Stimulated activated CD4-positive, alpha-beta T cell treated with anti-CD3 and anti-CD28 coated beads, Interleukin-2, amount 100 ng/mL, for 24 hours (primary cell): ENCODE measurements at places on chromosomes 3 and 15.

DNA sequence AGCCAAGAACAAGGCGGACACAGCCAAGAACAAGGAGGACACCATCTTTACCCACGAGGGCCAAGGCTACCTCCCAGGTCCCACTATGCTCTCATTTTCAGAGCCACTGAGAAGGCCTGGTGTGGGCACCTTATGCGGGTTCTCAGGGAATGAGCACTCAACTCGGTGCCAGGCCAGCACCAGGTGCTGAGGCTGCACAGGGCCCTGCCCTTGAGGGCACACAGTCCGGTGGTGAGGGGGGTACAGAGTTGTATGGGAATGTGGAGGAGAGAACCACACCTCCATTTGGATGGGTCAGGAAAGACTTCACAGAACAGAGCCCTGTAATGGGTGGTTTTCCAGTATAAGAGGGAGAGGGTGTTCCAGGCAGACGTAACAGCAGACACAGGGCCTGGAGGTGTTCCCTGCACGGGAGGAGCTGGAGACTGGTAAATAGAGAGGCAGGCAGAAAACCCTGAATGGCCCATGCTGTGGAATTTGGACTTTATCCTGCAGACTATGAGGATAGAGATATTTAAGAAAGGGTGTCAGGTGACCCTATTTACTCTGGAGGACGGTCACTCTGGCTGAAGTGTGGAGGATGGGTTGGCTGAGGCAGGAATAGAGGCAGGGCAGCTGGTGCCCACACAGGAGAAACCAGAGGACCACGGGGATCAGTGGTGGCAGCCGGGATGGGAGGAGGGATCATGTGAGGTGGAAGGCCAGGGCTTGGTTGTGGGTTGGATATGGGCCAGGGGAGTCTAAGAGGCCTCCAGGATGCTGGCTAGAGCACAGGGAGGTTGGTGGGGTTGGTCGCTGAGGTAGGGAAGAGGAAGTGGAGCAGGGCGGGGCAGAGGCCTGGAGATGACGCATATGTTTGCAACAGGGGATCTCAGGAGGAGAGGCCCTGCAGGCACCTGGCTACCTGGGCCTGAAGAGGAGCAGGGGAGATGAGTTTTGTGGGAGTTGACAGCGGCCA lies 34.6 kb downstream of the CRABP1 start:
- no peak for DNase-seq

GRCh38 chr3:14266361-14266760 lies 87.7 kb downstream of the LSM3 start:
- no peak for DNase-seq

- DNase-seq: no peak
Observed at GRCh38 chr15:89754361-89755154, 3.5 kb upstream of the MESP1 start.

DNA sequence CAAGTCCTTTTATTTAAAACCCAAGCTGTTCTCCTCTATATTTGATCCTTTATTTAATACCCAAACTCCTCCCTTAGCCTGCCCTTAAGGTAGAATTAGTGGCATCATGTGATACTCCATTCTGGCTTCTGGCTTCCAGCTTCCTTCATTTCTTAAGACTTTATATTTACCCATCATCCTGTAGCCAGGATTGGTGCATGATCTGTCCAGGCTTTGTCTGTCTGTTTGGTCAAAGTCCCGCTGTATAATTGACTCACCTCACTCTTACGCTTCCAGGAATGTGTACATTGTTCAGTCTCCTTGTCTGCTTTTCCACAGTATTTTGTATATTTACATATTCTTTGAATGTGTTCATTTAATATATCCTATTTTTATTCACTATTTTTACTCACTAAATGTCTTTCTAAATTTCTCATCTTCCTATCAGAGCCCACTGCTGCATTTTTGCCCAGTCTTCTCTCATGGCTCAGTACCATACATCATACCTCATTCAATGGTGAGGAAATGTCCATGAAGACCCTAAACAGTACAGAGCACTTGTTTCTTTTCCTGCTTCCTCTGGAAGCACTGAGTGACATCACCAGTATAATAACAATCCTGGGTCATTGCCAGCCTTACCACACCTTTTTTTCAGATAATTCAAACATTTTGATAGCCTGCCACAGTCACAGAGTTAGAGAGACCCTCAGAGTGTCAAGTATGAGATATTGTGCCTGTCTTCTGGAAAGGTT lies 31.5 kb downstream of the TMEM108 start:
- DNase-seq: no peak

- DNase-seq: no peak
Observed at GRCh38 chr3:158717576-158717975, 14.7 kb downstream of the RARRES1 start.

- DNase-seq: no peak
Observed at GRCh38 chr3:109033000-109033660, 79.5 kb upstream of the GUCA1C start.

DNA sequence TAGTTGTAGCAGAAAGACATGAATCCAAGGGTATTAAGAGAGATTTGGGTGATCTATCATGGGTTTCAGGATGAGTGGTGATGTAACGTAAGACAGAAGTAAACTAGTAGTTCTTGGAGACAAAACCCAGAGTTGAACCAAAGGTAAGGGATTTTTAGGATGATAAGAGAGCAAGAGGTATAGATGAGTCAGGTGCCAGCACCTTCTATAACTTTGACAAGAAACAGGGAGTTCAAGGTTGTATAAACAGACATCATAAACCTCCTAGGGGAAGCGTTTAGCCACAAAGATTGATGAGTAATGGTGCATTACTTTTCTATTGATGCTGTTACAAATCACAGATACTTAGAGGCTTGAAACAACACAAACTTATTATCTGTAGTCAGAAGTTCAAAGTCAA lies 447.3 kb upstream of the ARHGEF26 start:
- DNase-seq: no peak

- no peak for DNase-seq
Observed at GRCh38 chr3:36305929-36306520, 74.3 kb upstream of the STAC start.

GRCh38 chr3:69122403-69122802 lies at the start of gene LMOD3:
Gene LMOD3 (minus strand): TSS chr3:69122595. CDS start chr3:69122386, 209 bp downstream.
- DNase-seq: no peak

DNA sequence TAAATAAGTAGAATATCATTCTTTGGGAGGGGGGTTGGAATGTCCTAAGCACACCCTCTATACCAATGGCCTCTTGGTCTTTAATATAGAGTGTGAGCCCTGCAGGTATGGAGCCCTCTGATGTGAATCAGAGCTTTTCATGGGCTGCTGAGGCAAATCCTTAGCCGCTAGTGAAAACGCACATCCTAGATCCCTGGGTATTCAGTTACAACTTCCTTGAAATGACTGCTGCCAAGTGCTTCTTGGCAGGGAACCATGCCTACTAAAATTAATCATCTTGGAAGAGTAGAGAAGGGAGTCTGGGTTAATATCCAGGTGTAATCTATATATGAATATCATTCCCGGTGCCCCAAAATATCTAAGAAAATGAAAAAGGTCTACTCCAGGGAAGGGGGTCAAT lies 109.1 kb downstream of the POLQ start:
- DNase-seq: no peak

DNA sequence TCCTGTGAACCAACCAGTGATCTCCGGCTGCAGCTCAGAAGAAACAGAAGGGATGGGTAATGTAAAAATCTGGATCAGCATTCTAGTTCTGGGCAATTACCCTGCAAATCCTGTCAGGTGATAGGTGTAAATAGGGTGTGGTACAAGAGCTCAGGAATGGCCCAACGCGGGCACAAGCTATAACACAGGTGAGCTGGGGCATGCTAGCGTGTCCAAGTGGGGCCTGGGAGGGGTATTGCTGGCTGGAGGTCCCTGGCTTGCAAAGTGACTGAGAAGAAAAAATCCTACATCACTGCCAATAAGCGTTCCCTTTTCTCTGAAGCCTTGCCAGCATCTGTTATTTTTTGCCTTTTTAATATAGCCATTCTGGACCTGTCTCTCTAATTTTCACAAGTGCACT lies 9.7 kb upstream of the CHST2 start:
- DNase-seq: no peak

GRCh38 chr15:101187820-101188636 lies 63.8 kb downstream of the CHSY1 start:
- DNase-seq: no peak

DNA sequence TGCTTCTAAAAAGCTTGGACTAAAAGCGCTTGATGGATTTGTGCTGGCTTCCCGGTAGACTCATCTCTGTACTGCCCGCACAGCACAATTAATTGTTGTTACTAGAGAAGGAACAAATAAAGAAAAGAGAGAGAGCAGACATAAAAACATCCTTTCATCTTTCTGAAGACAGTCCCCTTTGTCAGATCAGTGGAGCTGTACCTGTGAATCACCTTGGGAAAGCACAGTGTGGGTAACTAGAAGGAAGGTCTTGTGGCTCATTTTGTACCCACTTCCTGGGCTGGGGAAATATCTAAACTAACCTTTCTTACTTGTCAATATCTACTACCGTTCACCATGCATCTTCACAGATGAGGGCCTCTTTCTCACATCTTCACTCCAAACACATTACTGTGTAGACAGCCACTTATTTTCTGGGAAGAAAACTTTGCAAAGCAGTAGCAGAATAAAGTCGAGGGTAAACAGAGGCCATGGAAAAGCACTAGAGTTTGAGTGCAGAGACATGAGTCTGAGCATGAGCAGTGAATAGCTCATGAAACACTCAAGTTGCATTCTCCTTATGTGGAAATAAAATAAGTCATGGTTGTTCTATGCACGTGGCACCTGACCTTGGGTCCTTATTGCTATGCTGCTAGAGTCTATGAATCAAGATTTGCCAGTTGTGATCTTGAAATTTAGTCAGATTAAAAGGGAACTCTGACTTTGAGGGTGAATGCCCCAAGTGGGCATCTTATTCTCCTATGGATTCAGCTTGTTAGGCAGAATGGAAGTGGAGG lies 169.3 kb downstream of the LPP start:
- DNase-seq: peak; percentile 49

- no peak for DNase-seq
Observed at GRCh38 chr15:63236272-63236671, 41.1 kb upstream of the APH1B start.

DNA sequence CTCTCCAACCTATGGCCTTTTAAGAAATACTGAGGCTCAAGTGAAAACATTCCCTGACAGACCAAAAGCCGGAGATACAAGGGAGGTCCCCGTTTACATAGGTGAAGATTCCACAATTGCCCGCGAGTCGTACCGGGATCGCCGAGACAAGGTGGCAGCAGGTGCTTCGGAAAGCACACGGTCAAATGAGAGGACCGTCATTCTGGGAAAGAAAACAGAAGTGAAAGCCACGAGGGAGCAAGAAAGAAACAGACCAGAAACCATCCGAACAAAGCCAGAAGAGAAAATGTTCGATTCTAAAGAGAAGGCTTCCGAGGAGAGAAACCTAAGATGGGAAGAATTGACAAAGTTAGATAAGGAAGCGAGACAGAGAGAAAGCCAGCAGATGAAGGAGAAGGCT lies 24.8 kb downstream of the SYNM start:
- no peak for DNase-seq

DNA sequence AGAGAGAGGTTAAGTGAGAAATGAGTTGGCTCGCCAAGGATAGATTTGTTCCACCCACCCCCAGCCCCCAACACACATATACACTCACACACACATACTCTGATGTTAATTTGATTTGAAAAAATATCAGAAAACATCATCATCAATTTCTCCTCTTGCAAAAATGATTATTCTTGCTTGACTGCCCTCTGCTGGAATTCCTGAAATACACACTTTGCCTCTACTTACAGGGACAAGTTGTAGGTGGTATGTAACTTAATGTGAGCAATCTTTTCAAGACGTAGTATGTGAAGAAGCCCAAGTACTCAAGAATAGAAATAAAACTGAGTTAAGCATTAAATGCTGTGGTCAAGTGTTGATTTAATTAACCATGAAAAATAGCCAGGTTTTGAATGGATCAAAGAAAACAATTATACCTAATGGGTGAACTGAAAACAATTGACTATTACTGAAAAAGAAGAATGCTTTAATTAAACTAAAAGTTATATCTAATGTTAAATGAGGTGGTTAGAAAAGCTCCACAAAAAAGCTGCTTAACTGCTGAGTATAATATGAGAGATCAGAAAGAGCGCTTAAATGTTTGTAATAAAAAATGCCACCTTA lies 46.6 kb upstream of the MDFIC2 start:
- no peak for DNase-seq

DNA sequence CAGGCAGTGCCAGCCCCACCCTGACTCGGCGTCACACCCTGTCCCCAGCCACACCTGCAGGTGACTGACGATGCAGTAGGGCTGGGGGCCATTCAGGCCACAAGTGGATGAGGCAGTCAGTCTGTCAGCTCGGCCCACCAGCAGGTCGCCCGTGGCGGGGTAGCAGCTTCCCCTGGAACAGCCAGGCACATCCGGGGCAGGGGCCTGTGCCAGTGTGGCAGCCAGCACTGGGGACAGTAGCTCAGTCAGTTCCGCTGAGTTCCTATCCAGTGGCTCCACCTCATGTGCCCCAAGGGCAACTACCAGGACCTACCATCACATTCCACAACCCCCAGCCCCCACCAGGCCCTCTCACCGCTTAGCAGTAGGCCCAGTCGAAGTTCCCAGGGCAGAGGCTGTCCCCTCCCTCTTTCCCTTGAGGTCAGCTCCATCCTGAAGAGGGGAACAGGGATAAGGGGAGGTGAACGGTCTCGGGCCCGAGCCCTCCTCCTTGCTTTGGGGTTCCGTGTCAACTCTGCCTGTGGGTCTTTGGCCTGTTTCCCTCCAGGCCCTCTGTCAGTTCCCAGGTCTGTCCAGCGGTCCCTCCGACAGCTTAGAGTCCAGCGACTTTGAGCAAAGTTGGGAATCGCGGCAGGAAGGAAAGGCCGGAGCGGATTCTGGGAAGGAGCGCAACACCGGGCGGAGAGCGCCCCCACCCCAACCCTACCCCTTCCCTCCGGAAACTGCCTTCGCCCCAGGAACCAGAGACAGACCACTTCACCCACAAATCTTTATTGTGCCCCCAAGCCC lies at the start of gene LAMB2:
LAMB2 (minus strand) TSS at position 614 of the 789 bp plus-strand sequence; CDS start at position 431, 183 bp downstream.
- no peak for DNase-seq

- DNase-seq: no peak
Observed at GRCh38 chr3:70982700-70983140, 600.8 kb downstream of the FOXP1 start.

DNA sequence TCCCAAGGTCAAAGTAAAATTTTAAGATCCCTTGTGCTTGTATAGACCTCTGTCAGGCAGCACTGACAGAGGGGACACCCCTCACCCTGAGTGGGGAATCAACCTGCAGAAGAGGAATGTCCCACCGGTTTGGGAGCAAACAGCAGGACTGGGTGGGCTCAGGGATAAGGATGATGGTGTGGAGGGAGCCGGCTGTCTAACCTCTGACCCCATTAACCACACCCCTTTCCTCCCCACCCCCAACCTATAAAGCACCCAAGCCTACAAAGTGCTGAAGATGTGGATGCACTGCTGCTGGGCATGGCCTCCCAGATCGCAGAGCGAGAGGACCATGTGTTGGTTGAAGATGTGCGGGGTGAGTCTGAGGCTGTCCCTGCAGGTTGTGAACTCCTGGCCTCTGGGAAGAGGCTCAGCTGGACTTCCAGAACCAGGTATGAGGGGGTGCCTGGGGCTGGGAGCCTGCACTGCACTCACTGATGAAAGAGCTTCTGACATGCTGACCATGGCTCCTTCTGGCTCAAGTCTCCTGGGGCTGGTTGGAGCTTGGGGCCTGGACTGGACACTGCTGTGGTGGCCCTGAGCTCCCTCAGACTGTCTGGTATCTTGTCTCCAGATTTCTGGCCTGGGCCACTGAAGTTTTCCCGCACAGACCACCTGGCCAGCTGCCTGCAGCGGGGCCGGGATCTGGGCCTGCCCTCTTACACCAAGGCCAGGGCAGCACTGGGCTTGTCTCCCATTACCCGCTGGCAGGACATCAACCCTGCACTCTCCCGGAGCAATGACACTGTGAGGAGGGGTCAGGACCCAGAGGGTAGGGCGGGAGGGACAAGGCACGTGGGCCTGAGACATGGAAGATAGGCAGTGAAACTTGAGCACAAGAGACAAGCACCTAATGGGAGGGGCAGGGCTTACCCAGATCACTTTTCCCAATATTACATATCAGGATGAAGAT lies 9.3 kb downstream of the DUOX1 start:
- no peak for DNase-seq
